ENCODE measurements at places on chromosomes 12 and 14. TPM values are rescaled to one million over a fixed set of nuclear protein-coding genes. Genes with fewer than 3 reads are reported as not detected.

Gene POTEM
- not detected for polyA plus RNA-seq

Gene CABP1
- 0.04 TPM for polyA plus RNA-seq

Gene PTPRQ
- polyA plus RNA-seq: not detected

Gene SIX1
- 0.01 TPM for polyA plus RNA-seq

Gene RAD51AP1
- 13.0 TPM for polyA plus RNA-seq

Gene WSCD2
- not detected for polyA plus RNA-seq

Gene ZNF605
- 11.4 TPM for polyA plus RNA-seq

Gene NOS1
- polyA plus RNA-seq: 11.4 TPM

Gene LAG3
- 0.09 TPM for polyA plus RNA-seq

Gene RILPL1
- polyA plus RNA-seq: 22.2 TPM

Gene INHBE
- polyA plus RNA-seq: not detected

Gene EFS
- 1.4 TPM for polyA plus RNA-seq

Gene LRRIQ1
- 0.84 TPM for polyA plus RNA-seq

Gene KRT71
- polyA plus RNA-seq: not detected

Gene GPR137C
- 0.03 TPM for polyA plus RNA-seq

Gene LALBA
- not detected for polyA plus RNA-seq

Gene TAS2R13
- polyA plus RNA-seq: 0.14 TPM

Gene SERPINA3
- polyA plus RNA-seq: 1.5 TPM

Gene MIP
- not detected for polyA plus RNA-seq

Gene GZMB
- 0.08 TPM for polyA plus RNA-seq

Gene PROX2
- not detected for polyA plus RNA-seq

Gene TAS2R43
- polyA plus RNA-seq: not detected

Gene M6PR
- 107 TPM for polyA plus RNA-seq

Gene CLEC1B
- polyA plus RNA-seq: not detected

Gene GPRC5D
- 0.32 TPM for polyA plus RNA-seq

Gene AVPR1A
- polyA plus RNA-seq: not detected

Gene ACSS3
- polyA plus RNA-seq: 0.17 TPM

Gene TGM1
- polyA plus RNA-seq: 13.5 TPM

Gene MYF5
- not detected for polyA plus RNA-seq

Gene RAB15
- 3.1 TPM for polyA plus RNA-seq

Gene PLEKHD1
- polyA plus RNA-seq: 0.01 TPM

Gene CD69
- not detected for polyA plus RNA-seq

Gene NT5DC3
- polyA plus RNA-seq: 12.8 TPM

Gene TAC3
- not detected for polyA plus RNA-seq

Gene TCL1A
- not detected for polyA plus RNA-seq

Gene TSPAN11
- polyA plus RNA-seq: not detected

Gene ACRBP
- 0.21 TPM for polyA plus RNA-seq

Gene BBS10
- polyA plus RNA-seq: 4.9 TPM

Gene AKAP3
- 0.95 TPM for polyA plus RNA-seq

Gene OR10P1
- not detected for polyA plus RNA-seq

Gene NUAK1
- 31.0 TPM for polyA plus RNA-seq

Gene C12orf60
- 1.3 TPM for polyA plus RNA-seq

Gene FAM90A1
- polyA plus RNA-seq: 0.05 TPM

Gene MDGA2
- polyA plus RNA-seq: not detected

Gene TDRD9
- polyA plus RNA-seq: 0.10 TPM

Gene CLEC6A
- polyA plus RNA-seq: not detected

Gene HOXC6
- 4.7 TPM for polyA plus RNA-seq

Data from keratinocyte (primary cell).